ENCODE measurements at places on chromosomes 7 and 10.

- DNase-seq: peak; percentile 10
Measured at GRCh38 chr7:145360511-145361100, 524.8 kb upstream of the TPK1 start.

DNA sequence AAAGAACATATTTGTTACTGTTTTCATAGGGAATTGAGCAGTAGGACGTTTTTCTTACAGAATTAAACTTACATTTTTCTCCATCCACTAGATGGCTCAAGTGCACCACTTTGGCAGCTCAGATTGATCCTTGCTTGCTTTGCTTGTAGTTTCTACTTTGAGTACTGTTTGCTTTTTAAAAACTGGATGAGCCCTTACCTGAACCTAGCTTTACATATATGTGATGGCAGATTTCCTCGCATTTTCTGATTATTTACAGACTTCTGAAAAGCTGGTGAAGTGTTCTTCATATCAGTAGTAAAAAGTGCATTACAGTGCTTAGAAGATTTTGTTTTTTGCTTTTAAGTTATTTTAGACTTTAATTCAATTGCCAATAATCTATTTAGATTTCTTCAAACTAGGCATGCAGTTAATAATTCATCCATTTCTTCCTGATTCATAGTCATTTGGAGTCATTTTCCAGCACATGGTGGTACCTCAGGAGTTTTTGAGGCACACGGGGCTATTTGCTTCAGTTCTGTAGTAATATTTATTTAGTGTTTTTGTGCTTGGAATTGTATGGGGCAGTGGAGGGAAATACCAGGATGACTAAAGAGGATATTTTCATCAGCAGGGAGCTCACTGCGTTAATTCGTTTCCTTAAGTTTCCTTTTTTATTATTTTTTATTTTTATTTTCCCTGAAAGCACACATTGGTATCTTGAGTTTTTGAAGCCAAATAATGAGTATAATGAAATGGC lies 57.3 kb downstream of the MAPK8 start:
- DNase-seq: no peak

- no peak for DNase-seq
Measured at GRCh38 chr10:34698979-34699378, 116.1 kb downstream of the PARD3 start.

GRCh38 chr10:116888380-116889055 lies 39.2 kb downstream of the ENO4 start:
- DNase-seq: peak; percentile 27

DNA sequence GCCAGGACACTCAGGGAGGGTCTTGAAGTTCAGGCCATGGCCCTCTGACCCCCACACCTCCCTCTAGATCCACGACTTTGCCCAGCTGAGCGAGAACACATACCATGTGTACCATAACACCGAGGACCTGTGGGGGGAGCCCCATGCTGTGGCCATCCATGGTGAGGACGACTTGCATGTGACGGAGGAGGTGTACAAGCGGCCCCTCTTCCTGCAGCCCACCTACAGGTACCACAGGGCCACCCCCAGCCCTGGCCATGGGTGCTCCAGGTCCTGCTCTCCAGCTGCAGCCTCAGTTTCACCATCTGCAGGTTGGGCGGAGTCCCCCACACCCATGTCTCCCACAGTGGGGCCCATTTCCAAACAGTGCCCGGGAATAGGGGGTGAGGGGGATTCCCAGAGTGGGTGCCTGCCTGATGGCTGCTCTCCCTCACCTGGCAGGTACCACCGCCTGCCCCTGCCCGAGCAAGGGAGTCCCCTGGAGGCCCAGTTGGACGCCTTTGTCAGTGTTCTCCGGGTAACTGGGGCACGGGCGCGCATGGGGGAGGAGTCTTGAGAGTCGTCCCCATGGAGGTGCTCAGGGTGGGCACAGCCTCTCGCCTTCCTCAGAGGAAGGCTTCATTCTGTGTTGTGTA lies 54.1 kb downstream of the PALD1 start:
- DNase-seq: no peak

- no peak for DNase-seq
Measured at GRCh38 chr7:134509010-134509409, 18.4 kb upstream of the AKR1B10 start.

DNA sequence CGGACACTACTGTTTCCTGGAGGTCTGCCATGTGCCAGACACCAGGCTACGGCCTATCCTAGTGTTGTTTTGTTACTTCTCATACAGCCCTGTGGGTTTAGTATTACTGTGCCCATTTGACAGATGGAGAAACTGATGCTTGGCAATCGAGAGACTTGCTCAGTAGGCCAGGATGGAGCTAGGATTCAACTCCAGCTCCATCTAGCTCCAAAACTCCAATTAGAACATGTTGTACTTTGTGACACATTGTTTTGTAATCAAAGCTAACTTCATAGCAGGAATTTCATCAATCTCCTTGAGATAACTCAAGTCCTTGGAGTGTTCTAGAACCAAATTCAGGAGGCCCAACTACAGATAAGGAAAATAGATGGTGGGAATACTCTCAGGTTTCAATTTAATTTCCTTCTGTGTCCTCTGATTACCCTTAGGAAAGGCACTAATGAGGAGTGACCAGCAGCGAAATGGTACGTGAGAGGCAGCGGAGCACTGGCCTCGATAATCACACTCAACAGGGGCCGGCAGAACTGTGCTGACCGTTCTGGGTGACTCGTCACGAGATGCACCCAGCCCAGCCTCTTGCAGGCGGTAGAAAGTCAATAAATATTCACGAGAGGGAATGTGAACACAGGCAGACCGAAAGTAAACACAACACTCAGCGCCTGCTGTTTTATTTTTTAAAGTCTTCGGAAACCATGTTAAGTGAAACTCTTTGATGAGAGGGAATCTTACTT lies 269.6 kb upstream of the NEBL start:
- no peak for DNase-seq

- no peak for DNase-seq
Measured at GRCh38 chr7:83532219-83532618, 116.7 kb downstream of the SEMA3E start.

DNA sequence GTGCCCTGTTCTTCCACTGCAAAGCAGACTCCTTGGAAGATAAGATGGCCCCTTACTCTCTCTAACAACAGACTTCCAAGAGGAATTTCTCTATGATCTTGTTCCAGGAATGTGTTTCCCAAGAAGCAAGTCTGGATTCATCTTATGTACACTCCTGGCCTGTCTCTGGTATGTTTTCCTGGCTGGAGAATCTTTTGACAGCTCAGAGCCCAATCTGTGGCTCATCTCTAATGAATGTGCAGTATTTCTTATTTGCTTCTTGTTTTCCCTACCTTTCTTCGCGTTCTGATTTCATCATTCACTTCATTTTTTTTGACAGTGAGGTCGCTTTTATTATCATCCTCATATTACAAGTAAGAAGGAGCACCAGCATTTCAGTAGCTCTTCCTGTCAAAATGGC lies 53.0 kb upstream of the PITRM1 start:
- DNase-seq: no peak

DNA sequence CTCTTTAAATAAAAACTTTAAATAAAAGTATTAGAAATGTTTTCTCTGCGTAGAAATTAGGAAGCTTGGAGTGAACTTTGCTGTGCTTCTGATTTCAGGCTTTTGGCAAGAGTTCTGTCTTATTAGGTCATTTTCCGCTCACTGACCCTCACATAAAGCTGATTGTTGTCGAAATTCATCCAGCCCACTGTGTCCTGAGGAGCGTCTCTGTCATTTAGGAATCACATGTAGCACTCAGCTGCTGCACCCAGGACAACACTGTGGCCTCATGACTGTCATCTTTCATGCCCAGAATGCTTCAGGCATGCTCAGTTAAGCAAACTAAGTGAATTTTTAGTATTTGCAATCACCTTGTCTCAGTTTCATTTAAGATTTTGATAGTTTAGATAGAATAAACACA lies 57.8 kb upstream of the MSRB2 start:
- DNase-seq: no peak

DNA sequence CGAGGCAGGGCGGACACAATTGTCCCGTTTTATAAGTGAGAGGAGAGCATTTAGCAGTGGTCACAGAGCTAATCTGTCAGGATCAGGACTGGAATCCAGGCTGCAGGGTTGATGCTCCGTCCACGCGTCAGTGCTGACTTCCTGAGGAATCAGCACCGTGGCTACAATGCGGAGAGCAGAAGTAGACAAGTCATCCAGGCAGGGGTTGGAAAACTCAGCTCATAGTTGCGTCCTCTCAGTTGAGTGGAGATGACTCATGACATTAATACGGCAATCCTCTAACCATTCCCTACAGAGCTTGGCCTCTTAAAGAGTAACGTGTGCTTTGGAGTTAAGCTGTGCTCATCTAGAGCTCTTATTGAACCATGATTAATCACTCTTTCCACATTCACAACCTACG lies 17.1 kb upstream of the HTR5A start:
- DNase-seq: no peak

- peak; percentile 31 for DNase-seq
Measured at GRCh38 chr10:88991161-88991898, 732 bp downstream of the FAS start.

- no peak for DNase-seq
Measured at GRCh38 chr7:80154656-80155333, 20.2 kb downstream of the GNAI1 start.

GRCh38 chr10:112956631-112957350 lies 6.7 kb downstream of the TCF7L2 start:
- DNase-seq: peak; percentile 25

GRCh38 chr7:70788276-70788675 lies 343.7 kb upstream of the GALNT17 start:
- DNase-seq: no peak

- no peak for DNase-seq
Measured at GRCh38 chr7:151310578-151310977, 31.0 kb upstream of the NUB1 start.

DNA sequence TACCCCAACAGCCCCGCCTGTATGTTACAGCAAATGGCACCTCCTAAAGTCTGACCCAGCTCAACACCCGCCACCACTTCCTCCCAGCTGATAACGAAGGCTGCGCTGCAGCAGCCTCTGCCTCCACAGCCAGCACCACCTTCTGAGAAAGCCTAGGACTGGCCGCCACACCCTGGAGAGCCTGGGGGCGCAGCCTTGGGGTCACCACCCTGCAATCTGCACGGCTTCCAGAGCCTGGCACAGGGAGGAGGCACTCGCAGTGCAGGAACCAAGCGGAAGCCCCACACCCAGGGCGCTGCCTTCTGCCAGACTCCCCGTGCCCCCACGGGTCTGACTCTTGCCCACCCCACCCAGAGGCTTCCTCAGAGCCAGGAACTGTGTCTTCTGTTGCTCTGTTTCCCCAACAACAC lies 112.5 kb downstream of the MAD1L1 start:
- DNase-seq: no peak

DNA sequence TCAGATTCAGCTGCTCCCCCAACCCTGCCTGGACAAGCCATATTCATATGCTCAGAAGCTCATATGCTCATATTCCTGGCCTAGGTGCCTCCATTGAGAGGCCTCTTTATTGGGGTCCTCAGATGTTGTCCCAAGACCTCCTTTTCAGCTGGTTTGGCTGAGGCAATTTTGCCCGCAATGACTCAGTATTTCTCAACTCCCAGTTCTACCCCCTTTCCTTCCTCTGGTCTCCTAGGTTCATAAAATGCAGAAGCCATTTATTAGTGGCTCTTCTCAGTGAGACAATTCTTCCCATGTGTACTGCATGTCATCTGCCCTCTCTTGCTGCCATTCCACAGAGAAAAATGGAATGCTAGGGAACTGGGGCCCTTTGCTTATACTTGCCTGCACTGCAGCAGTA lies 110.7 kb downstream of the INHBA start:
- no peak for DNase-seq

- no peak for DNase-seq
Measured at GRCh38 chr10:18683427-18683826, 24.2 kb downstream of the ARL5B start.

DNA sequence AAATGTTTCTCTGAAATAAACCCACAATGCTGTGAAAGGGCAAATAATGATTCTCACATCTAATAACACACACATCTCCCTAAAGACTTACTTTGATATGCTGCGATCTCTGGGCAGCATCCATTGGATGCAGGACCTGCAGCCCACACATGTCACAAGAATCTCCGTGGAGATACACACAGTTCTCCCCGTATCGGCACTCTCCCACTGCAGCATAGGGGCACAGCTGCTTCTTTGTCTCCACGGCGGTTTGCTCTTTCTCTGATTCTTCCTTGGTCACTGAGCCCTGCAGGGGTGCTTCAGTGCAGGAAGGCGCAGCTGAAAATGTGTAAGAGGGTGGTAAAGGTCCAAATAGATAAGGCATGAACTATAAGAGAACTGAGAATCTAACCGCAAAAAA lies 20.4 kb downstream of the MKRN1 start:
- DNase-seq: no peak

DNA sequence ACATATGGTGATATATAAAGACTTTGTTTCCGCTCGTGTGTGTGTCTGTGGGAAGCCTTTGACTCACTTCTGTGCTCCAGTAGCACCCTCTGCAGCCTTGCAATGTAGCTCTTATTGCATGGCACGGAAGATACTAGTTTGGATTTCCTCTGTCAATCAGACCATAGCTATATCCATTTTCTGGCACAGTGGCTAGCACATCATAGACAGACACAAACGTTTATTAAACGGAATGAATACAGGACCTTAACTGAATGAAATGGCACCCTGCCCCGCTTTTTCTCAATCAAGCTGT lies 124.0 kb upstream of the PTPN20 start:
- no peak for DNase-seq

- peak; percentile 52 for DNase-seq
Measured at GRCh38 chr7:140326116-140326928, 72.0 kb downstream of the SLC37A3 start.

DNA sequence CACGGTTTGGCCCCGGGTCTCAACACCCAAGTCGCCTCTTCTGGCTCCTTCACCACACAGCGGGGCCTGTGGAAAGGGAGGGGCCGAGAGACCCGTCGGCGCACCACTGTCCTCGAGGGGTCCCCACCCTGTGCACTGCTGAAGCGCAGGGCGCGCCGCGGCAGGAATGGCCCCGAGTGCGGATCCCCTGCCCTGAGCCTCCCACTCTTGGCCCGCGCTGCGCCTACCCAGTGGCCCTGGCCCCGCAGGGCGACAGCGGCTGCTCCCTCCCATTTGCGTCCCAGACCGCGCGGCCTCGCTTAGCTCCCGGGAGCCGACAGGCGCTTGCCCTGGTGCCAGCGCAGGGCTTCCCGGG lies 2.1 kb upstream of the SFMBT2 start:
- DNase-seq: peak; percentile 52

- DNase-seq: no peak
Measured at GRCh38 chr10:80253266-80253962, 36.0 kb downstream of the MAT1A start.

DNA sequence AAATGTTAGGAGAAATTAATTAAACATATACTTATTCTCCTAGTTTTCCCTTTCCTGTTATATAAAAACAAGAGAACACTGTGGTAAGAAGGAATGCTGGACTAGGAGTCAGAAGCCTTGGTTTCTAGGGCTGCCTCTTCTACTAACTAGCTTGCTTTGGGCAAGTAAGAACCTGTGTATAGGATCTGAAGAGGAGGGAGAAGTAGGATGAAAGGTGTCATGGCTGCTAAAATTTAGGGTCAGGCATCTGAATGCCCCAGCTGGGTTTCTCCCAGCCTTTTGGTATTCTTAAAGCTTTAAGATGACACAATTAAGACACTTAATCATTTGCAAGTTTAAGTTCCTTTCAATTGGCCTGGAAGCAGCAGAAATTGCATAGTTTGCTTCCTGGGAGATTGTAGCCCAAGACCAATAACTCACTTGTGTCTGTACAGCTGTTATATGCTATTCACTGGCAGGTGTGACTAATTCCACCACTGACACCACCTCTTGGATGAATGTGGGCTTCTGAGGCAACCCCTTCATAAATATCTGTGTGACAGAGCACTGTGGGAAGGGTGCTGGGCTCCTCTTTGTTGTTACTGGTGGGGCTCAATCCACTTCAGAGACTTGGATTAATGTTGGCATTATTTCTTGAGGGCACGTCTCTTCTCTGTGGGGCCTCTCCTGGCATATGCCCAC lies 137.2 kb downstream of the LRMDA start:
- DNase-seq: no peak

Data from WTC11 (cell line).